ENCODE measurements at places on chromosomes 3 and 15.

DNA sequence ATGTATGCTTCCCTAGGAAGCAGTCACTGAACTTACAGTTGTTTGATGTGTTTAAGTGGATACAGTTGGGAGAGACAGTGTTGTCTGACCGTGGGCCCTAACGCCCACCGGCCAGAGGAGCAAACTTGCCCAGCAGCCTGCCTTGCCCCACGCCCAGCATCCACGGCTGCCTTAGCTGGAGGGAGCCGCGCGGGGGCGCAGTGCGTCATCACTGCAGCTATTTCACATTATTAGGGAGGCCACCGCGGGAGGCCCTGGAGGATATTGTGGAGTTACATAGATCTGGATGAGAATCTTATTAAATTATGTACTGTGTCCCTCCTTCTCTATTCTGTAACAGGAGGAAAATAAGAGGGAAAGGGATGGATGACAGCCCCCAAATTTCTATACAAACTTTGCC lies 267.2 kb downstream of the GABRG3 start:
- no peak for DNase-seq

GRCh38 chr3:123246866-123247265 lies 45.1 kb downstream of the SEC22A start:
- DNase-seq = no peak

DNA sequence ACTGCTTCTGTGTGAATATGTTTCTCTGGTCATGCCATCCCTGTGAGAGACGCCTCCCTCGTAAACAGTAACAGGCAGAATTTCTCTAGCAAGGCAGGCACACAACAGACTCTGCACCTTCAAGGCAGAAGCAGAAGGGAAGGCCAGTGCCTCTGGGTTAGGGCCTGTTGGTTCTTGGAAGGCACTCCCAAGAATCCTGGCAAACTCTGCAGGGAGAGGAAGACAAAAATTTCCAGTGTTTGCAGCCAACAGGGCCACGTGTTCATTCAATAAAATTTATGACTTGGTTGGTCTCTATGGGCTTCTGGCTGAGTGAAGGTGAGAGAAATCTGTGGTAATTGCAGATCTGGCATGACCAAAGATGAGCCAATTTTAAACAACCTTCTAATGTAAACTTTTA lies 39.3 kb downstream of the NFKBIZ start:
- DNase-seq = no peak

DNA sequence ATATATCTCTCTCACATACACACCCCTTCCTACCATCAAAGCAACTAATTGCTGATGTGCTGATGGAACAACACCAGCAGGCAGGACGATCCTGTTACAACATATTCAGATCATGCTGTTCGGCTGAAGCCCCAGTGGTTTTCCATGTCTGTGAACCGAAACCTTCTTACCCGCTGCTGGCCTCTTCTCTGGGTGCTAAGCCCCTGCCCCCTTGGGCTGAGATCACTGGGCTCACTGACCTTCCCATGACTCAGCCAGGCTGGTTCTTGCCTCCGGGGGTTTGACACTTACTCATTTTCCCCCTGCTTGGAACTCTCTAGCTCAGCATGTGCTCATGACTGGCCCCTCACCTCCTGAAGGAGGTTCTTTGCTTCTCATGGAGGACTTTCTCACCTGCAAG lies 122.0 kb upstream of the RGMA start:
- DNase-seq = no peak

- no peak for DNase-seq
These were observed 94.2 kb downstream of the ZBTB20 start for GRCh38 chr3:115052906-115053305.

- no peak for DNase-seq
These were observed 112.0 kb downstream of the UACA start for GRCh38 chr15:70651303-70651845.

DNA sequence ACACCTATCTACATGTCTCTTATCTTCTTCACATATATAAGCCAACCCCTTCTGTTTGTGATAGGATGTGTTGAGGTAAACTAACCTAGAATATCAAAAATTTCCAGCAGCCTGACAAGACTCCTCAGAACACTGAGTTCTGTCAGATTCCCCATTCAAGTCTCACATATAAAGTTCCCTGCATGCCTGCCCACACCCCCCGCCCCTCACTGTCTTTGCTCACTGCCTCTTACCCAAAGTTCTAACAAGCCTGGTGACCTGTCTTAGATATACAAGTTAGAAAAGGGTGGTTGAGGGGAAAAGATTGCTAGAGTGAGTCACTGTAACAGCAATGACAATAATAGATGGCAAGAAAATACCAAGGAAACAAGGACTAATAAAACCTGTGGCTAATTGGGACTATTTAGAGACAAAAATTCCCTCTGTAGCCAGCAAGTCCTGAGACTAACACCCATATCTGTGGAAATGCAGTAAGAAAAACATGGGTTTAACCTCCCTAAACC lies 40.1 kb downstream of the FBXO22 start:
- DNase-seq = no peak

DNA sequence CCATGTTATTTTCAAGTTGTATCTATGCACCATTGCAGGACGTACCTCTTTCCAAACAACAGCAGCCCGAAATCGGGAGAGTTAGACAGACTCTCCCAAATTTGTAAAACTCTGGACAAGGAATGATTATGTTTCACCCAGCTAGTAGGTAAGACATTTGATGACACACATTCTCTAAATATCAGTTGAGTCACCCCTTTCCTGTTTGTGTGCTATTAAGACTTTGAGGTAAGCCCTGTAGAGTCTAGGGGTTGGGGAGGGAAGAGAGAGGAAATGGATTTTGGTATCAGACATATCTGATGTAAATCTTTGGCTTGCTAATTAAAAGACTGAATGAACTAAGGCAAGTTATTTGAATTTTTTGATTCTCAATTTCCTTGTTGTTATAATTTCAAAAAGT lies 999.0 kb downstream of the TUSC7 start:
- DNase-seq = no peak

DNA sequence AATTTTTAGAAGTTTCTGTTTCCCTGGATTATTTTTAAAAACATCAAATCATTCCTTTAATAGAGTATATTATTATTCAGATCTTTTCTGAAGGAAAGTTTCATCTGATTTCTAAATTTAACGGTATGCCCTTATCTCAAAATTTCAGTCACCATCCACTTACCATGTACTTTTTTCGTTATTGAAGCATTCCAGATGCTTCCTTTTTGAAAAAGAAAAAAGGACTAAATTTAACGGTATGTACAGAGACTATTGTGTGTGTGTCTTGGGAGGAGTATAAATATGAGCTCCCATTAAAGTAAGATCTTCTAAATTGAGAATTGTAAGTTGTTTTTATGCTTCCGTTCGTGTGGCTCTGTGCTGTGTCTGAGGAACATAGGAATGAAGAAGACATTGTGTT lies 517.4 kb upstream of the GOLIM4 start:
- no peak for DNase-seq

GRCh38 chr3:194521510-194522260 lies 34.9 kb upstream of the ATP13A3 start:
- DNase-seq = no peak

DNA sequence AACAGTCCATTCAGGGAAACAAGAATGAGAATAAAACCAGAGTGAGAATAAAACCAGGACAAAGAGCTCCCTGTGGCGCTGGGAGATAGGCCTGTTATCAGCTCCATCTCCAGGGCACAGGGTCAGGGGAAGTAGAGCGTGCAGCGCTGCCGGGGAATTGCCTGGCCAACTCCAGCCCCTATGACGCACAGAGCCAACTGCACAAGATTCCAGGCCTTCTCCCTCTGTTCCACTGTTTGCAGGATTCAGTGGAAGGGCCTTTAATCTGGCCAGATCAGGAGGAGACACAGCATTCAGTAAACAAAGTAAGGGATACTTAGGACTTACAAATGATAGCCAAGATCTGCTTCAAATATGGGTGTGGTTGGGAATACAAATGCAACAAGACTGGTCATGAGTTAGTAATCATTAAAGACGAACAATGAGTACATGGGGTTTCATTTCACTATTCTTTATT lies 49.4 kb downstream of the ITGB5 start:
- DNase-seq = no peak

DNA sequence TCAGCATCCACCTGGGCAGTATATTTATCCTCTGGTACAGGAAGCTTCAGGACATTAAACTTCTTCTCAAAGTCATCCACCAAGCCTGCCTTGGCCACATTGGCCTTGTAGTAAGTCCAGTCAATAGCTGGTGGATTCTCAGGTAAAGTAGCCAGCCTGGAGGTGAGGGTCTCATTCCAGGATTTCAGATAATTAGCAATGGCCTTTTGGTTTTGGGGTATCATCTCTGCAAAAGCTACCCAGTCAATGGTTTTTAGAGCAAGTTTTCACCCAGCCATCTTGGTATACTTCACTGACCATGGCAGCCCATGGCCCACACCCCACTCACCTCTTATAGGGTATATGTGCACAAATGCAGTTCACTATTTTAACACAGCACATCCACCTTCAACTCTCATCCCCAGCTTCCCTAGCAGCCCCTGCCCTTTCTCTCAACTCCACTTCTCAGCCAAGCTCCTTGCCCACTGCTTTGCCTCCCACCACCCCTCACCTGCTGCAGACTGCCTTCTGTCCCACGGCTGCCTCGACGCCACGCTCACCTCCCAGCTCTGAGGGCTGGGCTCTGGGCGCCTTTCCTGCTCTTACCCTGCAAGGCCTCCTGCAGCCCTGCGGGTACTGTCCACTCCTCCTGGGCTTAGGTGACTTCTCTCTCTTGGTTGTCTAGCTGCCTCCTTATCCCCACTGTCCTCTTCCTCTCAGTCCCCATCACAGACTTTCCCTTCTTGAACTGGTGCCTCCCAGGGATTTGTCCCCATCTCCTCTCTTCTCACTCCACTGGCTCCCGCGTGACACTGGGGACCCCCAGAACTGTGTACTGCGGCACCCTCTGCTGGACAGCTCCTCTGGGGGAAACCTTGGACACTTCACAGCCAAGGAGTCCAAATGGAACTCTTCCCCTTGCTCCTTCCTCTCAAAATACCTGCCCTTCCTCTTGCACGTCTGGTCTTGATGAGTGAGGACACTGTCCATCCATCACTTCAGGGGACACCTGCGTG lies 1.7 kb upstream of the TGM5 start:
- peak; percentile 36 for DNase-seq

- DNase-seq = peak; percentile 8
These were observed 271.5 kb downstream of the SATB1 start for GRCh38 chr3:18153571-18154173.
